Eye (tissue), 1 donor: ENCODE measurements at places on chromosomes 4 and X.

DNA sequence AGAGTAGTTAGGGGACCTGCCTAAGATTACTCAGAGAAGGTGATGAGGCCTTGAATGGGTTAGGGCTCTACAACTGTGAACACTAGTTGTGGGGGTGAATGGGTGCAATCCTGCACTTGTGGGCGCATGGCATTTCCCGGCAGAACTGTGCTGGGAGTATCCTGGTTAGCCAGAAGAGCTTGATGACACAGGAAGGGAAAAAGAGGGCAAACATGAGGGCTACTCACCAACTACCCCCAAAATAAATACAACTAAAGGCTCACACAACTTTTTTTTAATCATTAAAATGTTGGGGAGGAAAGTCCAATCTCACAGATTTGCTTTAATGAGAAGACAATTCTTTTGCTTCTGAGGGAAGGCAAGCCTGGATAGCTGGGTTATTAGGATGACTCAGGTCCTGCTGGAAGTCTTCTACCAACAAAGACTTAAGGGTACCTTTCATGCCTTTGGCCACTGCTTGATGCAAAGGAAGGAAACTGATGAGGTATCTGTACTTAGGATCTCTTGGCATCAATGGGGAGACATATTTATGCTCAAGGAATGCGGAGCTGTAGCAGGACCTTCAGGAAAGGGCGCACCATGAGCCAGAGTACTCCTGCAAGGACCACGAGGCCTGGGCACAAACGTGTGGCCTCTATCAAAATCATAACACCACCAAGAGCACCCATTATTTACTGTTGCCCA is 2.6 kb downstream of the PHKA2 start:
- no peak for DNase-seq

GRCh38 chr4:23871426-23871825 is 18.4 kb downstream of the PPARGC1A start:
- DNase-seq = no peak

- peak; percentile 81 for DNase-seq
Observed at GRCh38 chr4:602559-602942, 22.8 kb upstream of the PDE6B start.

DNA sequence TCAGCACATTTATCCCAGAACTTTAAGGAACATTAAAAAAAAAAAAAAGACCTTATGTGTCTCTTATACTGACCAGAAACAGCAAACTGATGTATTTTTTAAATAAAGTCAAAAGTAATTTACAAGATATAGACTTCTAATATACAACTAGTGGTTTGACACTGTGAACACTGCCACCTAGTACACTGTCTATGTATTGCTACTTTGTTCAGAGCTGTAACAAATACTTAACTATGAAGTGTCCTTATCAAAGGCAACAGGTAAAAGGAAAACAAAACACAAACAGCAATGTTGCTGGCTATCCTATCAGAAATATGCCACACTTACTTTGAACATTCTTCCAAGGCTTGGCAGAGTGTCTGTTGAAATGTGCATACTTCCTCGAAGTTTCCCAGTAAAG is 60.4 kb downstream of the CD40LG start:
- no peak for DNase-seq

DNA sequence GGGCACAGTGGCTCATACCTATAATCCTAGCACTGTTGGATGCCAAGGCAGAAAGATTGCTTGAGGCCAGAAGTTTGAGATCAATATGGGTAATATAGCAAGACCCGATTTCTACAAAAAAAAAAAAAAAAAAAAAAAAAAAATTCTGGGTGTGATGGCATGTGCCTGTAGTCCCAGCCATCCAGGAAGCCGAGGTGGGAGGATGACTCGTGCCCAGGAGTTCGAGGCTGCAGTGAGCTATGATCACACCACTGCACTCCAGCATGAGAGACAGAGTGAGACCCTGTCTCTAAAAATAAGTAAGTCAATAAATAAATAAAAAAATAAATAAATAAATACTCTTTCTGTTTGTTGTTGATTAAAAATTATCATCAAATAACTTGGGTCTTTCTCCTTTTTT is 62.4 kb upstream of the BMPR1B start:
- no peak for DNase-seq

DNA sequence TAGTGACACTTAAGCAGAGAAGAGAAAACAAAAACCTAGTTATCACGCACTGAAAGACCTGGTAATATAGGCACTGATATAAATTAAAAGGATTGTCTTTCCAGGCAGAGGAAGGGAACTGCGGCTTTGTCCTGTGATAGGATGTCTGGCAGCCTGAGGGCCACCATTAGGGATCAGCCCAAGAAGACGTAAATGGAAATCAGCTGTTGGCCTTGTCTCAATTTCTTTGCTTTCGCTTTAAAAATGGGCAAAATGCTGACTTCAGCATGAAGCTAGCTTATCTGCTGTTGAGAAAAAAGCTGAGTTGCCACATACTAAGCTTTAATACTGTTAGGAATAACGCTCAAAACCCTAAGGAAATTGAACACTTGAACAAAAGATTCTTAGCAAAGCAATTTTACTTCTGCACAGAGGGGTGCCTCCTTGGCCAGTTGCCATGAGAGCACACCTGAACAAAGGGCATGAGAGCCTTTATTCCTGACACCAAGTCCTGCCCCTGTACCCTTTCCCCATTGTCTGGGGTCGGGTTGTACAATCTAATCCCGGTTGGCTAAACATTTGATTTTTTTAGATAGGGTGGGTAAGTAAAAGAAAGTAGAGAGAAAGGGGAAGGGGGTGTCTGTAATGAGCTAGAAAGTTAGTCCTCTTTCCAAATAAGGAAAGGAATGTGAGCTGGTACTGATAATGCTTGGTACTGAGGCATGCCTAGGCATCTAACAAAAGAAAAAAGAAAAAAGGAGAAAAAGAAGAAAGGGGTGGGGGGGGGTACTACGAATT is 85.1 kb upstream of the UCP1 start:
- DNase-seq = peak; percentile 73

DNA sequence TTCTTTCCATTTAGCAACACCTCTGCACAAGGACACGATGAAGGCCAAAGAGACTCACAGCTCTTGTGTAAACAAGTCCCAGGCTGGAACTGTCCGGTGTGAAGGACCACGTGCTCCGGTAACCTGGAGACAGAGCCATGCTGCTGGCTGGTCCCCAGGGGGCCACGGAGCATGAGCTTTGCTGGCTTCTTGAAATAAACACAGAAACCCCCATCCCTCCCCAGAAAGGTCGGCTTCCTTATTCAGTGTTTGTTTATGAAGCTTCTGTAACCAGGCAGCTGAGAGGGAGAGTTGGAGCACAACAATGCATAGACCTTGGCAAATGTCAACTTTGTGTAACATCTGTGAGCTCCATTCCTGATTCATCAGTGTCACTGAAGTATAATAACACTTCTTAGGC is 109.4 kb downstream of the GPR143 start:
- no peak for DNase-seq

DNA sequence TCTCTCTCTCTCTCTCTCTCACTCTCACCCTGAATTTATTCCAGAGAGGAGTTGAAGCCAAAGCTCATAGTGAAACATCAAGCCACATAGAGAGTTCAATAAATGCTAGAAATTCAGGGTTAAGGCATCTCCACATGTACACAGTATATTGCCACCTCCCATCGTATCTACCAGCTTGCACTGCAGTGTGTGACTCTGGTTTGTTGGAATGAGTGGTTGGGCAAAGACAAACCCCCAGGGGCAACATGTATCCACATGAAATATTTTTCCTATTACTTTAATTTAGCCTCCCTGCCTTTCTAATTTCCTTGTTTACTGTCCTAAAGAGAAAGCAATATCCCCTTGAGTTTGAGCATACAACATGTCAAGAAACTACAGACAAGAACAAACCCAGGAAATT is 247.3 kb downstream of the SPATA18 start:
- DNase-seq = peak; percentile 3

GRCh38 chrX:139803224-139803623 is 95.3 kb upstream of the MCF2 start:
- DNase-seq = no peak

DNA sequence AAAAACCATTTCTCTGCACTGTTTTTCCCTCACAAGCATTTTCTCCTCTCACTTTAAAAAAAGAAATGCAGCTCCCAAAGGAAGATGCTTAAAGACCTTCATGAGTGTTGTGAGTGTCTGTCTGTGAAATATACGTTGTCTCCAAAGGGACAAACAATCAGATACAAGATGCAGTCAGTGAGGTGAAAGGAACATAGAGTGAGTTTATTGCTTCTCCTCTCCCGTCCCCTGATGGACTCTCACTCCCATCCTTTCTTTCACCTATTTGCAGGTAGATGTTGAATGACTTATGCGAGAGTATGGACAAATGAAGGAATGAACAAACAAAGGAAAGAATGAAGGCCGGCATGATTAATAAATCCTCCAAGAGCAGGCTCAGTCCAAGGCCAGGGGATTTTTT is 561.2 kb upstream of the DIPK2B start:
- DNase-seq = no peak
